Stimulated activated CD8-positive, alpha-beta memory T cell treated with anti-CD3 and anti-CD28 coated beads, Interleukin-15, amount 100 ng/mL, for 4 hours (primary cell): ENCODE measurements at places on chromosomes 7 and 10.

- no peak for DNase-seq
Measured at GRCh38 chr7:131173145-131173890, 154.4 kb upstream of the MKLN1 start.

- DNase-seq, result no peak
Measured at GRCh38 chr10:16995867-16996529, 133.6 kb downstream of the CUBN start.

- no peak for DNase-seq
Measured at GRCh38 chr7:44979481-44980392, 922 bp upstream of the MYO1G start.

DNA sequence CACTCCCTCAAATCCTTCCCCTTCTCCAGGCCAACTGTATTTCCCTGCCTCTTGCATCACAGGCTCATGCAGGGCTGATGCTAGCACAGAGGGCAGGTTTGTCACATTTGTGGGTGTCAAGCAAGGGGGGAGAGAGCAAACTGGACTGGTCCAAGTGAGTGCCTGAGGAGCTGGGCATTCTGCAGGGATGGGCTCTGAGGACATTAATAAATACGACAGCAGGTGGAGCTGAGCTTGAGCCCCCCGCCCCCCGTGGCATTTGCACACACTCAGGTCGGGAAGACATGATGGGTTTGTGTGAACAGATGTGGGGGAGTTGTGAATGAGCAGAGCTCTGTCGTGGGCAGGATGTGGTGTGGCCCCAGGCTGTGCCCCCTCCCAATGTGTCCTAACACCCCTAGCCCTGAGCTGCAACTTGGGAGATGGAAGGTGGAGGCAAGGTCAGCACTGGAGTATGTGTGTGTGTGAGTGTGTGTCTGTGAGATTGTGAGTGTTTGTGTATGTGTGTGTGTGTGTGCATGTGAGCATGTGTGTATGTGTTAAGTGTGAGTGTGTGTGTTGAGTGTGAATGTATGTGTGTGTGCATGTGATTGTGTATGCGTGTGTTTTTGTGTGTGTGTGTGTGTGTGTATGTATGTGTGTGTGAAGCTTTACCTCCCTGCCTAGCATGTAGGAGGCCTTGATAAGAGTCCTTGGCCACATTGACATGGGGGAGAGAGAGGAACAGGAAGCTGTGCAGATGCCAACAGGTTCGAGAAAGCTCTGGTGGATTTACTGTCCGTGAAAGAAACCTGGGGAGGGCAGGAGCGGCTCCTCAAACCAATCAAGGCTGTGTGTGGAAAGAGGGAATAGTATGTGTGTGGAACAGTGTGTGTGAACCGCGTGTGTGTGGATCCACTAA is 9.1 kb downstream of the RASSF4 start:
- no peak for DNase-seq

GRCh38 chr10:119026301-119027110 is 3.0 kb upstream of the NANOS1 start:
- no peak for DNase-seq

- no peak for DNase-seq
Measured at GRCh38 chr7:112596260-112596659, 115.5 kb downstream of the LSMEM1 start.

DNA sequence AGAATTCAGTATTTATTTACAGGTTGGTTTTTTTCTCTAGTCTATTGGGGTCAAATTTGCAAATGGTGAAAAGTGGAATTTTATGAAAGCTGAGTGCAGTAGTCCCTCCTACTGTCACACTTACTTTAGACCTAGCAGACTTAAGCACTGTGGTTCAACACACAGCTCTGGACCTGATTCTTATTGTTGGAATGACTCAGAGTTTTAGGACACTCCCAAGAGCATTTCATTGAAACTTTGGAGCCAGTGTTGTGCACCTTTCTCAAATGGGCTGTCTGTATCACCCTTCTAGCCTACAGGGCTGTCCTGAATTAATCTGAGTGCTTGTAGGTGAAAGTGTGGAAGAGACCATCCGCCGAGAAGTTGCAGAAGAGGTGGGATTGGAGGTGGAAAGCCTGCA is 16.1 kb downstream of the NUDT13 start:
- DNase-seq, result no peak

DNA sequence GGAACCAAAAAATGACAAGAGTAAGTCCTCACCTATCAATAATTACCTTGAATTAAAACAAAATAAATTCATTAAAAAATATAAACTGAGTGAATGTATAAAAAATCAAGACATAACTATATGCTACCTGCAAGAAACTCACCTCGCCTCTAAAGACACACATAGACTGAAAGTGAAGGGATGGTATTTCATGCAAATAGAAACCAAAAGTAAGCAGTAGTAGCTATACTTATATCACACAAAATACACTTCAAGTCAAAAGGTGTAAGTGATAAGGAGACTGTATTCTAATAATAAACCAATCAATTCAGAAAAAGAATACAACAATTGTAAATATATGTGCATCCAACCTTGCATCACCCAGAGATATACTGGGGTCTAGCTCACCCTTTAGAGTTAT is 332.6 kb downstream of the SH2D4B start:
- no peak for DNase-seq

DNA sequence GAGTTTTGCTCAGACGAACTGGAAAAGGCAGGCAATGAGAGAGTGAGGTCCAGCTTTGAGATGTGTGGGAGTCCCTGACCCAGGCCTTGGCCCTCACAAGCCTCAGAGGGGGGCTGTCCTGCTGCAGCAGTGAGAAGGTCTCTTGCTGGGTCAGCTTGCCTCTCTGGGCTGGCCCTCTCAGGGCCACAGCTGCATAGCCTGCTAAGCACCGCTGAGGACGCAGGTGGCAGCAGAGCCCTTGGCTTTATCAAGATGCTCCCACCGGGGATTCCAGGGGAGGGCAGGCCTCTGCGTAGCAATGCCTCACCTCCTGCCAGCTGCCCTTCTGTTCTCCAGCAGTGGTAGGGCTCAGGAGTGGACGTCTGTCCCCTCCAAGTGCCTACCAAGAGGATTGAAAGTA is 128.7 kb downstream of the COBL start:
- no peak for DNase-seq

- no peak for DNase-seq
Measured at GRCh38 chr10:96672481-96673175, 47.7 kb downstream of the PIK3AP1 start.

GRCh38 chr7:30556840-30557239 is 37.8 kb upstream of the GARS1 start:
- DNase-seq, result no peak

DNA sequence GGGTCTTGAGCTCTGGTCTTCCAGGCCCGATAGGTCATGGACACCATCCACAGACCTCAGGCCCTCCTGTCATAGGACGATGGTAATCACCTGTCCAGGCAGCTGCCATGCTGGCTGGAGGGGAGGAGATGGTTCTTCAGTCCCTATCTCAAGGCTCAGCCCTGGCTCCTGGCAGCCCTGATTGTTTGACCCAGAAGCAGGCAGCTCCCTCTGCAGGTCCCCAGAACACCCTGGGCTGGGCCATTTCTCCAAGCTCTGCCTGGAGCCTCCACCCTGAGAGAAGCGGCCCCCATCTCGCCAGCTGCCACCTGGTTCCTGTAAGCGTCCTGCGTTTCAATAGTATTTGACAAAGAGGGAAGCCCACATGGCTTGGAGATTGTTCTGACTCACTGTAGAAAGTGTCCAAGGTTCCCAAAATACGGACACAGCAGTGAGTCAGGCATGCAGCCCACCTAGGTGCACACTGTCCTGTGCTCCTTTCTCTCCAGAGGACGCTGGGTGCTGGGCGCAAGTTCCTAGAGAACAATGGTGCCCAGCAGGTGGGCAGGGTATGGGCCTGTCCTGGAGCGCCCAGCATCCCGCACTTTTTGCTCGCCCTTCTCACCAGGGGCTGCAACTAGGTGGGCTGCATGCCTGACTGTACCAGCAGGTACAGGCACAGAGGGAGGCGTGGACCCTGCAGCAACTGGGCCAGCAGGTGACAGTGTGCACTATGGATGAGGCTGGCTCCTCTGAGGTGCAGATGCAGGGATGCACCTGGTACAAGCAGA is 72.4 kb upstream of the EBF3 start:
- no peak for DNase-seq

- no peak for DNase-seq
Measured at GRCh38 chr10:100033766-100034418, 24.1 kb upstream of the DNMBP start.

DNA sequence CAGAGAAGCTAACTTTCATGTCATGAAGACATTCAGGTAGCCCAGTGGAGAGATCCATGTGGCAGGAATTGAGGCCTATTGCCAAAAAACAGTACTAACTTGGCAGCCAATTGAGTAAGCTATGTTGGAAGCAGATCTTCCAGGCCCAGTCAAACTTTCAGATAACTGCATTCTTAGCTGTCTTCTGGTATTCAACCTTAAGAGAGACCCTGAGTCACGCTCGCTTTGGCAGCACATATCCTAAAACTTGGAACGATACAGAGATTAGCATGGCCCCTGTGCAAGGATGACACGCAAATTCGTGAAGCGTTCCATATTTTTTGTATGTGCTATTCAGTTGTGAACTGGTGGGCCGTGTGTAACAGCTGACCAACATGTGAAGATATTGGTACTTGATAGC is 17.6 kb upstream of the ZNF518A start:
- DNase-seq, result no peak

DNA sequence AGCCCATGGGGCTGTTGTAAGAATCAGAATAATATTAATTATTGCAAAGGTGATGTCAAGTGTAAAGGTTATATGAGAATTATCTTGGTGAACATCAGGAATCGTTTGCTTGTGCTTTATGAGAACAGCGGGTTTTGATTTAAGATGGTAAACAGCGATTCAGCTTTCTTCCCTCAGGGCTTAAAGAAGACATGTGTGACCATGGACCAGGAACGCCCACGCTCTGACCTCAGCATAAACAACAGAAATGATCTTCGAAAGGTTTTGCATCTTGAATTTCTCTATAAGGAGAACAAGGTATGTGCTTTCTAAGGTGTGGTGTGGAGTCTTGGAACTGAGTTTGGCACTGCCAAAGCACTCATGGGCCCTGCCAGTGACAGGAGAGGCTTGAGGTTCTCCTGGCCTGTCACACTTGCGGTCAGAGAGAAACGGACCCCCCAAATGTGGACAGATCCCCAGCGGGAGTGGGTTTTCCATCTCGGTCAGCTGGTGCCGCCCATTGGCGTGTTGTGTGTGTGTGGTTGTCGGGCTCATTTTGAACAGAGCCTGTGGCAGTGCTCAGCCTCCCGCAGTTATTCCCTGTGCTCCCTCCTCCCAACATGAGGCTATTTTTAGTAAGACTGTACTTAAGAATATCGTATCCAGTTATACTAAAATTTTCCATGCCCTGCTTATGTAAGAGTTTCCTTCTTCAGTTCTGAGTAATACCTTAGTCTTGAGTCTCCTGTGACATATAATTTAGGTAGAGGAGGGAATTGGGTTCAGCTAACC is 7.2 kb downstream of the MINDY4 start:
- no peak for DNase-seq

DNA sequence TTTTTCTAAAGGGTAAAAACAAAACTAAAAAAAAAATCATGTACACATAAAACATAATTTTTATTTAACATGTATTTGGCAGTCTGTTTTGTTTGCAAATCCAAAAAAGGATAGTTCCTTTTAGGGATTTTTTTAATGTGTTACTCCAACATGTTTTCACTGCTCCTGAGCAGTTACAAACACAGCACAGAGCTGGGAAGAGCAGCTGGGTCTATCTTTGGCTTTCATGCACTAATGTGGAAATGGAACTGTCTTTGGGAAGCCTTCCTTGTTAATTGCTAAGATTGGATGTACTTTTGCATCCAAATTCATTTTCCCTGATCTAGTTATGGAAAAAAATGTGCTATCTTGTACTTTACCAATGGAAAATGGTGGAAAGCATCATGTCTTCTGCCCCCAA is 1035.1 kb downstream of the CNTNAP2 start:
- no peak for DNase-seq

DNA sequence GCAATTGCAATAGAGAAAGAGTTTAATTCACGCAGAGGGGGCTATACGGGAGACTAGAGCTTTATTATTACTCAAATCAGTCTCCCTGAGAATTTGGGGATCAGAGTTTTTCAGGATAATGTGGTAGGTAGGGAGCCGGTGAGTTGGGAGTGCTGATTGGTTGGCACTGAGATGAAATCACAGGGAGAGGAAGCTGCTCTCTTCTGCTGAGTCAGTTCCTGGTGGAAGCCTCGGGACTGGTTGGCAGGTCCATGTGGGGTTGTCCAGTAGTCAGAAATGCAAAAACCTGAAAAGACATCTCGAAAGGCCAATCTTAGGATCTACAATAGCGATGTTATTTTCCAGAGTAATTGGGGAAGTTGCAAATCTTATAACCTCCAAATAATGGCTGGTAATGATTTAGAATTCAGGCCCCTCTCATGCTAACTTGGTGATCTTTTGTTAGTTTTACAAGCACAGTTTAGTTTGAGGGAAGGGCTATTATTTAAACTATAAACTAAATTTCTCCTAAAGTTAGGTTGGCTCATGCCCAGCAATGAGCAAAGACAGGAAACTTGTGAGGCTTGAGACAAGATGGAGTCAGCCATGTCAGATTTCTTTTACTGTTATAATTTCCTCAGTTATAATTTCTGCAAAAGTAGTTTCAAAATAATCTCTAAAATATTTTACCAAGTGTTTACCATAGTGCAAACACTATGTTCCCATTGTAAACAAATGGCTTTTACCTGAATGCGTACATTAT is 39.4 kb upstream of the SLC25A13 start:
- DNase-seq, result no peak

DNA sequence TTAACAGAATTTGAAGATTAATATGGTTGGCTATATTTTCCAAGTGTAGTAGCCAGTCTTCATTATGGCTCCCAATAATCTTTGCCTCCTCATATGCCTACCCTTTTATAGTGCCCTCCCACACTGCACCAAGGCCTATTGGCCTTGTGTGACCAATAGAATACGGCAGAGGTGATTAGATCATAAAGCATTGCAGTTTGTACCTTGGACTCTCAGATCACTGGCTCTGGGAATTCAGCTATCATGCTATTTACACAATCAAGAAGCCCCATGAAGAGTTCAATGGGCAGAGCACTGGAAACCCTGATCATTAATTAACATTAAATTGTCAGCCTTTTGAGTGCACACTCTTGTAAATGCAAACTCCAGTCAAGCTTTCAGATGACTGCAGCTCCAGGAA is 154.5 kb upstream of the MAGI2 start:
- DNase-seq, result no peak

DNA sequence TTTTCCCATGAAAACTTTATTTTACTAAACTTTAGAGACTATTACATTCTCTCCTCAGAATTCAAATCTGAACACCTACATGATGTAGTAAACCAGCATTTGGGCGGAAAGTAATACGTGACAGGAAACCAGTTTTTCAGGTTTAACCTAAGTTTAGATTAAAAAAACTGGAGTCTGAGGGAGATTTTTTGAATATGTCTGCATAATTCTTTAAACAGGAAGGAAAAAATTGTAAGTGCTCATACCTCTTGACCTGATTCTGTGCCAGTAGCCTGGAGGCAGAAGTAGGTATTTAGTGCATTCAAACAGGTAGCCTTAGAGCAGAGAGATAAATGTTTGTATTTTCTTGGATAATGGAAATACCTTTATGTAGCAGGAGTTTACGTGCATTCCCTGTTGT is 224.3 kb downstream of the MDFIC start:
- no peak for DNase-seq

- DNase-seq, result no peak
Measured at GRCh38 chr10:3659203-3659917, 125.6 kb downstream of the KLF6 start.
